ENCODE measurements at places on chromosomes 16 and 17.

DNA sequence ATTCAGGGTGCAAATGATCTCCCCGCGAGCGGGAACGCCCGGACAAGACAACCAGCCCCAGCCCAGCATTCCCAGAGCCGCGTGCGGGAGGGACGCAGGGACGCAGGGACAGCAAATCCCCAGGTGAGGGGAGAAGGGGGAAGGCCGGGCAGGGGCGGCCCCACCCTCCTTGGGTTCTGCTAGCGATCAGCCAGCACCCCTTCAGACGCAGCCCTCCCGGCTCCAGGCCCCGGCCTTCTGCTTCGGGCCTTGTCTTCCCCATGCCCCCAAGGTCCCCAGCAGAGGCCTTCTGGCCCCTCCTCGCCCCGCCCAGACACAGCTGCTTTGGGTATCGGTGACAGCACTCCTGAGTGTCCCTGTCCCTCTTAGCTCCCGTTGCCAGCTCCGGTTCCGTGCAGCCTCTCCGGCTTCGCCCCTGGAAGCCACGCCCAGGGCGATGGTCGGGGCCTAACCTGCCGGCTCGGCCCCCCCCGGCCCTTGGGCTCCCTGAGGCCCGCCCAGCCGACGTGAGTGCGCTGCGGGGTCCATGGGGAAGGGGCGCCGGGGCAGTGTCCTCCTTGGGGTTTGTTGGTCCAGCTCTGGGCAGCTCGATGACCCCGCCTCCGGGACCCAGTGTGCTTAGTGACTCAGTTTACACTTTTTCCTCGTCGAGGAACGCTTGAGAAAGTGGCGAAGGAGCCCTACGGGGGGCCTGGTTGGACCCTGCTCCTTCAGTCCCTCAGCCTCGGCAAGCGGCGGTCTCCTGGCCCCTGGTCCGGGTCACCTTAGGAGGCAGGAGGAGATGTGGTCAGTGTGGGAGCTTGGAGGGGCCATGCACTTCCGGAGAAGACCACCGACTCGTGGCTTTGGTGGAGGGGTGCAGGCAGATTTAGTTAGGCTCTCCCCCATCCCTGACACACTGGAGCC lies 50.5 kb upstream of the AMZ2 start:
- DNase-seq: no peak

DNA sequence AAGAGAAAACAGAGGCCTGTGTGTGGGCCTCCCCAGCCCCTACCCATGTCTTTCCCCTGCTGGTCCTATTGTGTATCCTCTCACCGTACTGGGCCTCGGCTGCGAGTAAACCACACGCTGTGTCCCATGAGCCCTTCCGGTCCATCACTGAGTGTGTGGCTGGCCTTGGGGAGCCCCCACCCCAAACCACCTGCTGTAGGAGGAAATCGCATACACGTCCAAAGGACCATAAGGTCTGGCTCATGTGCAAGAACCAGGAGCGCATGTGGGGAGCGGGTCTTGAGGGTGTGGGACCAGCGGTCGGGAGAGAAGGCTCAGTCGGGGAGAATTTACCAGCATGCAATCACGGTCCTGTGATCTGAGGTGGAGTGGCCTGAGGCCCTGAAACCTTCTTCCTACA lies 38.4 kb upstream of the DNAH17 start:
- no peak for DNase-seq

GRCh38 chr16:50678531-50678930 lies 2.6 kb downstream of the SNX20 start:
- no peak for DNase-seq

DNA sequence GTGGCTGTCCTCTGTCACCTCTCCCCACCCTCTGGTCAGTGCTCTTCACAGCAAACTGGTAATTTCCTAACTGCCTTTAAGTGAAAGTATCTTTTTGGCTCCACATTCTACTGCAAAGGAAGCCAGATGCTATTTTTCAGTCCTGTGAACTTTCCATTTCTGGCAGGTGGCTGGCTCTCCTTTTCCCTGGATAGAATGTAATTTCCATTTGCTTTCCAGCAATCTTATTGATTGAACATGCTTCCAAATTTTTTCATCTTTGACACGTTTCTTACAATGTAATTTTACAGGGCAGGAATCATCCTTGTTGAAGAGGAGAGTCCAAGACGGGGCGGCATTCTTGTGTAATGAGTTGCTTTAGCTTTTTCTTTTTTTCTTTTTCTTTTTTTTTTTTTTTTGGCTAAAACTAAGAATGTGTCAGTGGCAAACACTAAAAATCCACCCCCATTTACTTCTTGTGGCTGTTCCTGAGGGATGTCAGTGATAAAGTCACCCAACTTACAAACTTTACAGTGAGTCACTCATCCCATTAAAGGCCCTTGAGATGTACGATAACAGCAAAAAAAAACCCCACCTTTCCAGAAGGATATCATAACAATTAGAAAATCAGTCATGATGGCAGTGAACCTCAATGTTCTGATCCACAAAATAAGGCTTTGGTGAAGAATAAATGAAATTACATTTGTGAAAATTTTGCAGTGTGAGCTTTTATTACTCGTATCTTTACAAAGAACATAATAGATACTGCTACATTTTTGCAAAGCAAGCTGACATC lies 29.4 kb upstream of the PRKCA start:
- no peak for DNase-seq

- no peak for DNase-seq
Observed at GRCh38 chr16:78289844-78290277, 190.4 kb downstream of the WWOX start.

GRCh38 chr16:86638642-86639041 lies 60.3 kb downstream of the FOXL1 start:
- DNase-seq: no peak

- DNase-seq: no peak
Observed at GRCh38 chr16:31265329-31266245, 5.8 kb downstream of the ITGAM start.

DNA sequence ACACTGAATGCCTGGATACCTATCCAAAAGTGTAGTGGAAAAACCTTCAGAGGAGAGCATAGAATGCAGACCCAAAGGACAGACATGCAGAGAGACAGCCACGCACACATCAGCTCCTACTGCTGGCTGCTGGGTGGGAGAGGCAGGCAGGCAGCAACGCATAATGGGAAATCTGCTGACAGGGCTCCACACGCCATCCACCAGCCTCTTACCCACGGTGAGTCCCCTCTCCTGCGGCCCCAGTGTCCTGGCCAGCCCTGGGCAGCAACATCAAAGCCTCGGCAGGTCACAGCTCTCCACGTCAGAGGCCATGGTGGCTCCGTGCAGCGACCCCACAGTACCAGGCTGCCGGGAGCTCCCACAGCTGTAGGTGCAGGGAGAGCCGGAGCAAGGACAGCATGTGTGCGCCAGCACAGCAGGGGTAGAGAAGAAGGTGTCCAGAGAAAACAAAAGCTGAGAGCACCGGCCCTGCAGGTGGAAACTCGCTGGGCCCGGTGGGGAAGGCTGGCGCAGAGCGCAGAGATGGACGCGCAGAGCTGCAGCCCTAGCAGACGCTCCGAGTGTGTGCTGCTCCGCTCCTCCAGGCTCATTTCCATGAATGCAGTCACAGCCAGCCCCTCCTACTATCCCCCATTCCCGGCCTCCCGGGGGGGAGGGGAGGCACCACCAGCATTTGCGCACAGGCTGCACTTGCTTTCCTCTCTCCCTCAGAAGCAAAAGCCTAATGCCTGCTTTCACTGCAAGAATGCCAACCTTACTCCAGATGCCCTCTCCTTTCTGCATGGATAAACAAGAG lies 58.9 kb downstream of the CYTH1 start:
- peak; percentile 84 for DNase-seq

GRCh38 chr17:82117139-82118090 lies 19.4 kb upstream of the FASN start:
- no peak for DNase-seq

DNA sequence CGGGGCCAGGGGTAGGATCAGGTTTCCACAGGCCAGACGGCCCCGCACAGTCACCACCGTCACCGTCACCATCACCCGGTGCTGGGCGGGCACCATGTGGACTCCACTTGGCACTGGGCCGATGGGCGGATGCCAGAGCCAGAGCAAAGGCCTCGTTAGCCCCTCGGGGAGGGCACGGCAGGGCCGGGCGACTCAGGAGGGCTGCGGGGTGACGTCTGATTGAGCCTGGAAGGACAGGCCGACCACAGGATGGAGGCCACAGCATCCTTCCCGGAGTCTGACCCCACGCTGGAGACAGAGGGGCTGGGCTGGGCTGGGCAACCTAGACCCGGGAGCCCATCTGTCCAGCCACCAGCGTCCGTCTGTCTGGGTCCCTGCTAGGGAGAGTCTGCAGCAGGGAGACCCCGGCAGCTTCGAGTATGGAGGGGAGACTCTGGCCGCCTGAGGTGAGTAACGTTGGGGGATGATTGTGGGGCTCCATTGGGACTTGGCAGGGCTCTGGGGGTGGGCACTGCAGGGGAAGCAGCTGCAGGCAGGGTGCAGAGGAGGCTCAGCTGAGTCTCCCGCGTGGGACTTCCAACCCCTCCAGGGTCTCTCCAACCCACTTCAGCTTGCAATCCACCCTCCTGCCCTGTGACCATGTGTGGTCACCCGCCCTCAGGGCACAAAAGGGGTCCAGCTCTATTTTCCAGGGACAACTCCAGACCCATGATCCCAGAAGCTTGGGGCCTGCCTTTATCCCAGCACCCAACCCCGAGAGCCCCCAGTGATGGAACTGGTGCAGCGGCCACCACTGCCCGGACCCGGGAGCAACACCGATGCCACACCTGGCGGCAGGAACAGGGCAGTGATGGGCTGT lies 22.6 kb downstream of the SLC25A10 start:
- DNase-seq: no peak

DNA sequence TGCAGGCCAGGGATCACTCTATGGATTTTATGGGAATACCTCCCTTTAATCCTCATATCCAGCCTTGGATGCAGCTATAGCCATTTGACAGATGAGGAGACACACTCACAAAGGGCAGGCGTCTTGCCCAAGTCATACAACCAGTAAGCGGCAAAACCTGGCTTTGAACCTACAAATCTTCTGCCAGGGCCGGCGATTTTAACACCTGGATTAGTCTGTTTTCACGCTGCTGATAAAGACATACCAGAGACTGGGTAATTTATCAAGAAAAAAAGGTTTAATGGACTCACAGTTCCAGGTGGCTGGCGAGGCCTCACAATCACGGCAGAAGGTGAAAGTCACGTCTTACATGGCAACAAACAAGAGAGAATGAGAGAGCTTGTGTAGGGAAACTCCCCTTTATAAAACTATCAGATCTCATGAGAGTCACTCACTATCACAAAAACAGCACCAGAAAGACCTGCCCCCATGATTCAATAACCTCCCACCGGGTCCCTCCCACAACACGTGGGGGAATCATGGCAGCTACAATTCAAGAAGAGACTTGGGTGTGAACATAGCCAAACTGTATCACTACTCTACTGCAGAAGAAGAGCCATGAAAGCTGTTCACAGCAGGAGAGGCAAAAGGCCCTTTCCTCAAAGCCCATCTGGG lies 67.5 kb downstream of the XYLT1 start:
- no peak for DNase-seq

- DNase-seq: no peak
Observed at GRCh38 chr16:71360378-71360777, 1.9 kb downstream of the CALB2 start.

GRCh38 chr17:16483021-16483645 lies 8.9 kb downstream of the LRRC75A start:
- DNase-seq: no peak

DNA sequence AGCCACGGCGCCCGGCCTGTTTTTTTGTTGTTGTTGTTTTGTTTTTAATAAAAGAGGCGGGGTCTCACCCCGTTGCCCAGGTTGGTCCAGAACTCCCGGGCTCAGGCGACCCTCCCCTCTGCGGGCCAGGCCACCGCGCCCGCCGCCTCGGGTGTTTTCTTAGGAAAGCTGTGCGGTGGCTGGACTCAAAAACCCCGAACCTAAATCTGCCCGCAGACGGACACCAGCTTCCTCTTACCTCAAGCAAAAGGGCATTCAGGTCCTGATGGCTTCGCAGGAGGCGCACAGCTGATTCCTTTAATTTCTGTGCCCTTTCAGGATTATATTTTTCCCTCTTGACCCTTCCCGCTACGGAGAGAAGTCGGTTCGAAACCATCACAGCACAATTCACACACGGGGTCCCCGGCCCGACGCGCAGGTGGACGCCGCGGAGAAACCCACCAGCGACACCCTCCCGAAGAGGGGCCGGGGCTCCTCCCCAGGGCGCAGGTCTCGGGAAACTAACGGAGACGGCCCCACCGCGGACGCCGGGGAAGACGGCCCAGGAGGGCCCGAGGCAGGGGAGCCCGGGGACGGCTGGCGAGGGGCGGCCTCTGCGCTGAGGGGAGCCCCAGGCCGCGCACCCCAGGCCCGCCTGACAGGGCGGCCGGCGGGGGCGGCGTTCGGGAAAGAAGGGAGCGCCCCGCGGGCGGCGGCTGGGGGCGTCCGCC lies 653 bp downstream of the FANCA start:
- no peak for DNase-seq

DNA sequence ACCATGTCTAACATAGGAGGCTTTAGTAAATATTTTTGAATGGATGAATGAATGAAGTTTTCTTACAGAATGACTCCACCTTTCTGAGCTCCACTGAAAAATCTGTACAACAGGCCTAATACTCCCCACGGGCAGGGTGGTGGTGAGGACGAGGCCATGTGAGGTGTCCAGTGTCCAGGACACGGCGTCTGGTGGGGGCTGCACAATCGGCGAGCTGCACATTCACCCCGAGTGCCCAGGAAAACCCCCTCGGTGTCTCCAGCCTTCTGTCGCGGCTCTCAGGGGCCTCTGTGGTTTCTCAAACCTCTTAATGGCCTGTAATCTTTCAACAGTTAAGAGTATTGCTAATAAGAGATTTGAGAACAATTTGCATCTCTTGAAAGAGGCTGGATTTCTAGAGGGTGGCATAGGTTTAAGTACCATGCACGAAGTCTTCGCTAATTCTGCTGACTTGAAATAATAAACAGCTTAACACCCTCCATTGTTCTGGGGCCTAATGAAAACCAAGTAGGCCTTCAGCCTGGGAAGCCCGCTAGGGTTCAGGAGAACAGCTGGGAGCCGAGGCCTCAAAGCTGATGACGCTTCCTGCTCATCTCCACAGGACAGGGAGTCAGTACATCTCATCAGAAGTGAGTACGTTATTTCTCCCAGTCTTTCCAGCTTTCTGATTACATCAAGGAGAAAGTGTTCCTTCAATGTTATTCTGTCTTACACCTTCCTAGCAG lies 304.6 kb upstream of the FOXF1 start:
- no peak for DNase-seq

GRCh38 chr16:47448830-47449575 lies 11.9 kb downstream of the ITFG1 start:
- DNase-seq: no peak

GRCh38 chr17:65598746-65599145 lies 37.3 kb upstream of the AXIN2 start:
- no peak for DNase-seq

DNA sequence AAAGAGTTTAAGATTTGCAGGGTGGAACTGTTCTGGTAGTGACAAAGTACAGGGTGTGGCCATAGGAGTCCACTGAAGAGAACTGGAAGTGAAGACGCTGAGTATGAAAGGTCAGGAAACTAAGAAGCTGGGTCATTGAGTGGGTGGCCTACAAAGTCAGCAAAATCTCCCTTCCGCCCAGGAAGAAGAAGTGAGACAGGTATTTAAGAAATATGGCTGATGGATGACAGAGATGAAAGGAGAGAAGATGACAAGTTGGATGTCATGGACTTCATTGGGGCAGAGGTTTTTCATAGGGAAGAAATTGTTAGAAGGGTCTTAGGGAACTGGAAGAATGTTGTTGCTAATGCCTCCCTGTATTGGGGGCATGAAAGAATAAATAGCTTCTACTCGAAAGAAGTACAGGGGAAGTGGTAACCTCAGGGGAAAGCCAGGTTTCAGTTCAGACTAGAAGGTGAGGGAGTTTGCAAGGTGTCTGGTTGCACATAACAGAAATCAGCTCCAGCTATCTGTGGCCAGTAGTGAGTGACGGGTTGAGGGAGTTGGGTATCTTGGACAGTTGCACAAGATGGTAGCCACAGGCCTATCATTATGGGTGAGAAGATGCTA lies 33.6 kb upstream of the MED13 start:
- DNase-seq: no peak
